EL (cell line): ENCODE measurements at places on chromosomes 6 and 20.

DNA sequence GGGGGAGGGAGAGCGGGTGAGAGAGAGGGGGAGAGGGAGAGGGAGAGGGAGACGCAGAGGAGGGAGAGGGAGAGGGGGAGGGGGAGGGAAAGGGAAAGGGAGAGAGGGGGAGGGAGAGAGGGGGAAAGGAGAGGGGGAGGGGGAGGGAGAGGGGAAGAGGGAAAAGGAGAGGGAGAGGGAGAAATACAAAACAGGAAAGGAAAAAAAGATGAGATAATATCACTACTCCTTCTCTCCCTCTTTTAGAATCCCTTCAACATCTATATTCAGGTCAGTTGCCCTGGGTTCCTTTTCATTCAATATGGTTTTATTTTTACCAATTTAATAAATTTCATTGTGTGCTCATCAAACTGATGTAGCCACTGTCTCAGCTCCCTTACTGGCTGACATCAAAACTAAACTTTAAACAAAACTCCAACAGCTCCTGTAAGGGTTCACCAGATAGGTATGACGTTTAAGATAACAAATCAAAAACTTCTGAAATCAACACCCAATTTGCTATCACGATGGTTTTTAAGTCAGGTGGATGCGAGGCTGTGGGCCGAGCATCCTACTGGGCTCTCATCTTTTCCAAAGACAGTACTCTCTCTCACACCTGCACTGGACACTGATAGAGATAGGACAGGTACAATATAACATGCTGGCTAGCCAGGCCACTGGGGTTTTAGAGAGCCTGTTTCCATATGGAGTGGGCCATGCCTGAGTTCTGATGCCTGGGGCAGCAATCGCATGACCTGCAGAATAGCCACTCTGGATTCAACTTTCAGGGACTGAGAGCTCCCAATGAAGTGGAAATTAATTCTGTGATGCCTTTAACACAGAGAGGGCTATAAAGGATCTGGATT is 99.5 kb downstream of the FYN start:
- no peak for DNase-seq

- no peak for DNase-seq
Measured at GRCh38 chr6:37491171-37491829, 8.4 kb downstream of the CCDC167 start.

DNA sequence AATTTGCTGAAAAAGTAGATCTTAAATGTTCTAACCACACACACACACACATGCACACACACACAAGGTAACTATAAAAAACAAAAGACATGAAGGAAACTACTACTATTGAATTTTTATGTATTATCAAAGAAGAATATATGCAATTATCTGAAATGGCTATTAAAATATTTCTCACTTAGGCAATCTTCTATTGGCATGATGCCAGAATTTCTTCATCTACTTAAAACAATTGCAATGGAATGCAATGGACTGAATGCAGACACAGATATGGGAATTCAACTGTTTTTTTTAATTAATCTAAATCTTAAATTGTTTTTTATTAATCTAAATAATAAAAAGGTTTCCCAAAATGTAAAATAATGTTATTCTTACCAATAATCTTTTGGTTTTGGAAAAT is 152.6 kb upstream of the SMLR1 start:
- DNase-seq: no peak

GRCh38 chr6:71965404-71965803 is 79.1 kb downstream of the RIMS1 start:
- no peak for DNase-seq

GRCh38 chr6:75446241-75446880 is 47.2 kb downstream of the FILIP1 start:
- DNase-seq: no peak

GRCh38 chr20:55449091-55449490 is 556.2 kb downstream of the CBLN4 start:
- DNase-seq: no peak

- DNase-seq: no peak
Measured at GRCh38 chr20:58471193-58472164, 43.7 kb downstream of the APCDD1L start.

DNA sequence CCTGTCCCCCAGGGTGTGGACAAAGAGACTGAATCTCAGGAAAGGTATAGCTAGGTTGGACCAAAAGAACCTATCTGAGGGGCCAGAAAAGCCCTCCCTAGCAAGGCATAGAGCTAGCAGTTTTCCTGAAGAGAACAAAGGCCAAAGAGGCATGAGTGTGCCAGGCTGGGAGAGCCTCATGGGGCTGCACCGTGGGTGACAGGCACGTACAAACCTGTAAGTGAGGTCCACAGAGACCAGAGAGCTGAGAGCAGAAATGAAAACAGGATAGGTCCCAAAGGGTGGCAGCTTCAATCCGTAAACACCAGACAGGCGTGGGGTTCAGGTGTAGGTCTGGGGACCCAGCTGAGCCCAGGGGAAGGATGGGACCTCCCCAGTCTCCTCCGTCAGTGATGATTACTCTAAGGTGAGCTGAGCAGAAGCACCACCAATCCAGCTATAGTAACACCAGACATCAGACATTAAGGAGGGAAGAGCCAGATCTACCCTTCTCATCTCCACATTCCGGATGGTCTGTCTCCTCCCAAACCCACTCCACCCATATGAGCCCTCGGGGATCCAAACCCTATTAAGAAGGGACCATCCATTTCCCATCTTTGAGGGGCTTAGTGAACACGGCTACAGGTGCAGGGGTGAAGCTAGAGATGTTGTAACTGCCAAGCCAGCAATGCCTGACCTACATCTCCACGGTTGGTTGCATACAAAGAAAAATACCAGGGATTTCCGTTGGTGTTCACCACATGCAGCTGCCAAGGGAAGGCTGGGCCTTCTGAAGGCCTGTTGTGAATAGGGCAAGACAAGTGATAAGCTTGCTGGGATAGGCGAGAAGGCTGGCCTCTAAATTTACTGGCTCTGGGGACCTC is 38.3 kb downstream of the BCL2L1 start:
- DNase-seq: no peak

DNA sequence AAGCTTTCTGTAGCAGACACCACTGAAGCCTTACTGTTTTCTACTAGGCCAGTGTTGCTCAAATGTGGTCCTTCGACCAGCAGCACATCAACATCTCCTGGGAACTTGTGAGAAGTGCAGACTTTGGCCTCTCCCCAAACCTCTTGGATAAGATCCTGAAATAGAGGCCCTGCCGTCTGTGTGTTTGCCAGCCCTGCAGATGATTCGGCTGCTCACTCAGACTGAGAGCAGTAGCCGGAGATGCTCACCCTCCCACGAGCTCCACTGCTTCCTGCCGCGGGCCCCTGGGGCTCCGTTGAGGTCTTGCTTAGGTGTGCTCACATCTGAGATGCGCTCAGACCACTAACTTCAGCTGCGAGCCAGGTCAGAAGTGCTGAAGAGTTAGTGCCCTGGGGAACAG is 129.5 kb upstream of the SSTR4 start:
- no peak for DNase-seq

- DNase-seq: no peak
Measured at GRCh38 chr20:32138921-32139320, 29.4 kb downstream of the TM9SF4 start.

- DNase-seq: no peak
Measured at GRCh38 chr20:63693733-63694583, 2.5 kb upstream of the TNFRSF6B start.

DNA sequence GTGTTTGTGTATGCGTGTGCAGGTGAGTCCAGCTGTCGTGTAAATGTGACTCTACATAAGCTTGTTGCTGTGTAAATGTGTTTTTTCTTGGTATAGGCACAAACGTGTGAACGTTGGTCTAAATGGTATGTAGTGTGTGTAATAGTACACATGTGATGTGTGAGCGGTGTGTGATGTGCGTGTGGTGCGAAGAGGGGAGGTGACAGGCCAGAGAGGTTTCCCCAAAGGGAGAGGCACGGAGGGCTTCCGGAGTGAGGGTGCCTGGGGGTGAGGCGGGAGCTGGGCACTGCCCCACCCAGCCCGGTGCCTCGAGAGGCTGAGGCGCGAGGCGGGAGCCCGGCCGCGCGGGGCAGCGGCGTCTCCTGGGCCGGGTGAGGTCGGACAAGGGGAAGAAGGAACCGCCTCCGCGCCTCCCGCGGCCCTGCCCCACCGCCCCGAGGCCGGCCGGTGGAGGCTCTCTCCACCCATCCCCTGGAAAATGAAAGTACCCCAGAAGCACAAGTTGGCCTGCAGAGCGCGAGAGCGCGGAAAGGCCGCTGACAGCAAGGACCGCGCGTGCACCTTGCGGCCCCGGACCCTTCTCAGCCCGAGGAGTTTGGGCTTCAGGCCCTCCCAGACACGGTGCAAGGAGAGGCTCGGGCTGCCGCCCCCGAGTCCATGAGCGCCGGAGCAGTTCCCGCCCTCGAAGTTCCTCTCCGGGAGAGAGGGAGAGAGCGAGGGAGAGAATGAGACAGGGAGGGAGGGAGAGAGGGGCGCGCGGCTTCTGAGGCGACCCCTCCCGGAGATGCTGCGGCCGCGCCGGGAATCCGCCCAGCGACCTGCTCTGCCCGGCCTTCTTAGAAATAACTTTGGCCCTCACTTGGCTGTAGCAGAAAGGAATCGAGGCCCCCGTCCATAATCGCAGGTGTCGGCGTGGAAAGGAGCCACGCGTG is 43.2 kb upstream of the OSTM1 start:
- DNase-seq: peak; percentile 57

DNA sequence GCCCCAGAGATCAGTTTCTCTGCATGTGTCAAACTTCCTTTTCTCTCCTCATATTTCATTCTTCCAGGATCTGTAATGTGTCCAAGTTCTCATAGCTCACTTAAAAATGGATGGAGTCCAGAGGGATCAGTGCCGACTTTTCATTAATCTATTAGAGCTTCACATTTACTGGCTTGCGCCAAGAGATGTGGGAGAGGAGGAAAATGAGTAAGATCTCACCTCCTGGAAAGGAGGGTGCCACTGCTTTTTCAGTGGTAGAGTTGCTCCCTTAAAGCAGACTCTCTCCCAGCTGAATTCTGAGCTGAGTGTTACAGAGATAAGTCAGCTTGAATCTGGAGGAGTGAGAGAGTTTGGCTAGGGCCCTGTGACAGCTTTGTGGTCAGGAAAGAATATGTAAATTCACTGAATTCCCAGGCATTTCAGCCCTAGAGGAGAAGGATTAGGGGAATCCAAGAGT is 175.9 kb downstream of the SOX4 start:
- peak; percentile 88 for DNase-seq

DNA sequence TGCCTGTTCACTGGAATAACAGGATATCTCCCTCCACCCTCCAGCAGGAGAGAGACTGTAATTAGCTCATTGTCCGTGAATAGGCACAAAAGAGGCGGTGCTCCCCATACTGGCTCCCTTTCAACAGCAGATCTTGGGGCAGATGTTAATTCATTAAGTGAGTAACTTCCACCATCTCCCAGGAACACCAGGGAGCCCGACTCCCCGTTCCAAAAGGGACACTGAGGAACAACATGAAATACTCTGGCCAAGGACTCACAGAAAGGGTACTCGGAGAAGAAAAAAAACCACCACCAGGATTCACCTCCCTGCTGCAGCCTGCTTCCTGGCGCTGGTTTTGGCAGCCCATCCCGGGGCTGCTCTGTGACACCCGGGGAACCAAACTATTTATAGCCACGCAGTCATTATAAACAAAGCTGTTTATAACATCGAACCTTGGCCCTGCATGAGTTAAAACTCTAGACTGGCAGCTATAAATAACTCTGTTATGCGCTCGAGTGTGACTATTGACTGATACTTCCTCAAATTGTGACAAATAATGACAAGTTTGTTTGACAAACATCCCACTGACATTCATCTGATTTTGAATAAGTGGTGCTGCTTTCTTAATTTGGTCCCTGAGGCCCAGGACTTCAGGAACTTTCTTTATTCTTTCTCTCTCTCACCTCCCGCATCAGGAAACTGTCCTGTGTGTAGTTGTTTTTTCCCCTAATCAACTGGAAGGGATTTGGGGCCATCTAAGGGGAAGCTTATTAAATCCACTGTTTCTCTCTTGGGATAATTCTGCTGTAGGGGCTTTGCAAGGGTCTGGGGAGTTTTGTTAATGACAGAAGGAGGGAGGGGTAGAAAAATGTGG is 521.6 kb downstream of the CD83 start:
- DNase-seq: peak; percentile 17

DNA sequence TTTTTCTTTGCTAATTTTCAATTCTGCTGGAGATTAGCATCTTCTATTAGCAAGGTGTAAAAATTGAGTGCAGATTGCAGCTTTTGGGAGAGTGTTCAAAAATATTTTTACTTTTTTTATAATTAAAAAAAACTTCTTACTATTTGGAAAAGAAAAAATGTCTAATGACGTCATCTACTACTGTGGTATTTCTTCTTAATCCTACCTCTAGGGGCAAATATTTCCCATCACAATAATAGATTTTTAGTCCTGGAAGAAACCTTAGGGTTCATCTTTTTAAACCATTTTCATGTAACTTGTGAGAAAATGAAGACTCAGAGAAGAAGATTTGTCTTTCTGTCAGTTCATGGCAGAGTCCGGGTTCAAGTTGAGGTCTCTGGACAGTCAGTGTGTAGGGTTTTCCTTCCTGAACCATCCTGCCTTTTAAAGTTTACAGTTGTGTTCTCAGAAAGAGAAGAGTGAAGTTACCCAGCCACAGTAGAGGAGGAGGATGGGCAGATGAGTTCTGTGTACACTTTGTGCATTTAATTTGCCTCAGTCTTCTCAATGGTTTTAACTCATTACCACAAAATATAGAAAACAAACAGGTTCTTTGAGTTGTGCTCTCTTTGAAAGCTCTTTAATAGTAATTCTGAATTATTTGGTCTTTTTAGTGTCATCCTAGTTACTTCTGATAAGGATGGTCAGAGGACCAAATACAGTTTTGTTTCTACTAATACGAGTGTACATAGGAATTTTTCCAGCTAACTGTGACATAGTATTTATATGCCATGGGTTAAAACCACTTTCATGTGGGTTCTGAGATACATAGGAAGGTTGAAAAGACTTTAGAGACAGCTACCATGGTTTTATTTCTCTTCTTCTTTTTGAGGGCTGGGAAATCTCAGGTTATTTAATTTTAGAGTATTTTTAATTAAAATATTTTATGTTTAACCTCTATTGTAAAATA is 184.7 kb downstream of the CDKAL1 start:
- no peak for DNase-seq

DNA sequence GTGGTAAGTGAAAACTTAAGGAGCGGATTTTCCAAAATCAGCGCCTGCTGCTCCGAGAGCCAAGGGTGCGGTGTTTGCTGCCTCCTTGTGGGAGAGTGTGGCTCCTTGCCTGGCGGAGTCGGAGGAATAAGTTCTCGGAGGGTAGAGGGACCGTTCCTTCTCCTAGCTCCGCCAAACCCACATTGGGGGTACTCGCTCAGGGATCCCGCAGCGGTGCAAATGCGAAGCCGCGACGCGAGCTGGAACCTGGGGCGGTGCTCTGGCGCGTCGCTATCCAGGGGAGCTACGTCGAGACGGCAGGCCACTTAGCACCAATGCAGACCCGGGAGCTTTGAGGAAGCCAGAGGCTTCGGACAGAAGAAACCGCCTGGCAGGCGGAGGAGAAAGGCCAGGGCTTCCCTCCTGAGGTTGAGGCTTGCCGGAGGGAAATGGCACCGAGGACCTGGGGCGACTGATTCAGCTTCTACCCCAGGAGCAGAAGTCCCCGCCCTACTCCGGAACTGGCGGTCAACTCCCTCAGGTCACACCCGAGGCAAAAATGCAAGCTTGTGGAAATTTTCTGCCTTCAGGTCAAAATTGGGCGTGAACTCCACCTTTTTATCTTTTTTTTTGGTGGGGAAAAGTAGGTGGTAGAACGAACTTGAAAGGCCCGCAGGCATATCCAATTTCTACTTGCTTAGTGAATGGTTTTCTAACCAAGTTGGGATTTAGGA is 5.7 kb upstream of the DDX43 start:
- DNase-seq: peak; percentile 79

- DNase-seq: no peak
Measured at GRCh38 chr20:39136798-39137197, 174.7 kb downstream of the DHX35 start.

- DNase-seq: no peak
Measured at GRCh38 chr6:33235221-33235634, 26.9 kb downstream of the RING1 start.

- peak; percentile 76 for DNase-seq
Measured at GRCh38 chr6:134352786-134353480, 35.0 kb upstream of the SGK1 start.
